Jurkat, Clone E6-1 (cell line): ENCODE measurements at places on chromosomes 2 and 18.

DNA sequence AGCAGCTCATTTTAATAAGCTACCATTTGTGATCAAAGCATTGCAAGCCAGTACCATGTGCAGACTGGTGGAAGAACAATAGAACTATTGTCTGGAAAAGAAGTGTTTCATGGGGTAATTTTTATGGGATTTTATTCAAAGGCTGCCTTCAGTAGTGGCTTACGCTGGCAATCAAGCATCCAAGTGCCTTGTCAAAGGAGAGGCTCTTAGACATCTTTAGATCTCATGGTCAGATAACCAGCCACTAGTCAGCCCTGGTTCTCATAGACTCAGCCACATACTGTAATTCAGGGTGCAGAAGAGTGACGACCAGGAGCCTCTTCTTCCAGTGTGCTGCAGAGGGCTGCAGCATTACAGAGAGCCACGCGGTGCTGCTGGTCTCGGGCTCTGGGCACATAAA is 98.5 kb upstream of the NOSTRIN start:
- no peak for DNase-seq

GRCh38 chr2:233178994-233179847 is 72.3 kb upstream of the ATG16L1 start:
- DNase-seq, result no peak

GRCh38 chr2:80300346-80300745 is 4.2 kb downstream of the LRRTM1 start:
- DNase-seq, result no peak

GRCh38 chr18:69840001-69840400 is 107.7 kb downstream of the CD226 start:
- no peak for DNase-seq

GRCh38 chr2:64049633-64050220 is 30.5 kb upstream of the VPS54 start:
- peak; percentile 84 for DNase-seq

GRCh38 chr18:13141209-13141608 is 77.4 kb upstream of the LDLRAD4 start:
- no peak for DNase-seq

DNA sequence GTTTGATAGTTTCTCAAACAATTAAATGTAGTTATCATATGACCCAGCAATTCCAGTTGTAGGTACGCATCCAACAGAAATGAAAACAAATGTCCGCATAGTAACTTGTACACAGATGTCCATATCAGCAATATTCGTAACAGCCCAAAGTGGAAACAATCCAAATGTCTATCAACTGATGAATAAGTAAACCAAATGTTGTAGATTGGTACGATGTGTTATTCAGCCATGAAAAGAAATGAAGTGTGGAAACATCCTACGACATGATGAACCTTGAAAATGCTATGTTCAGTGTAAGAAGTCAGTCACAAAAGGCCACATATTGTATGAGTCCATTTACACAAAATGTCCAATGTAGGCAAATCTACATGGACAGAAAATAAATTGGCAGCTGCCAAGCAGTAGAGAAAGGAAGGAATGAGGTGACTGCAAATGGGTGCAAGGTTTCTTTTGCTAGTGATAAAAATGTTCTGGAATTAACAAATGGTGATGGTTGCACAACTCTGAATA is 26.9 kb downstream of the GAREM1 start:
- DNase-seq, result no peak

GRCh38 chr2:7539760-7540159 is 622.5 kb downstream of the RNF144A start:
- DNase-seq, result no peak

GRCh38 chr18:54616220-54616848 is 25.3 kb downstream of the DYNAP start:
- peak; percentile 61 for DNase-seq

GRCh38 chr2:109046925-109047508 is 58.0 kb upstream of the EDAR start:
- DNase-seq, result no peak

- no peak for DNase-seq
Measured at GRCh38 chr2:54772531-54772930, 49.1 kb downstream of the EML6 start.

- DNase-seq, result no peak
Measured at GRCh38 chr18:35096677-35097011, 55.4 kb downstream of the MAPRE2 start.

DNA sequence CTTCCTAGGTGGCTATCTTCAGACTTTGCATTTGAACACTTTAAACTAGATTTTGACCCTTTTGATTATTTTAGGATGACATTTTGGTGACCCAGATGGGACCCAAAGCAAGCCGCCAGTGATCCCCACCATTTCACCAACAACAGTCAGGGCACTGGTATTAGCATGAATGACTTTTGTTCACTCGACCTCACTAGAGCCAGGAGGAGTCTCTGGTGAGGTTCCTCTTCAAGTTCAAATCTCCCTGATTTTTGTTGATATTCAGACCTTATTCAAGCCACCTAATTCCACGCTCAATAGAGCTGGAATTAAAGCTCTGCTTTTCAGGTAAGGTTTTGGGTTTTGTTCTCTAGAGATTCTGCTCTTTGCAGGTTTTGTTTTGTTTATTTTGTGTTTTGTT is 202.3 kb downstream of the MREG start:
- no peak for DNase-seq

GRCh38 chr2:222707689-222708273 is 36.3 kb downstream of the MOGAT1 start:
- DNase-seq, result peak; percentile 35

DNA sequence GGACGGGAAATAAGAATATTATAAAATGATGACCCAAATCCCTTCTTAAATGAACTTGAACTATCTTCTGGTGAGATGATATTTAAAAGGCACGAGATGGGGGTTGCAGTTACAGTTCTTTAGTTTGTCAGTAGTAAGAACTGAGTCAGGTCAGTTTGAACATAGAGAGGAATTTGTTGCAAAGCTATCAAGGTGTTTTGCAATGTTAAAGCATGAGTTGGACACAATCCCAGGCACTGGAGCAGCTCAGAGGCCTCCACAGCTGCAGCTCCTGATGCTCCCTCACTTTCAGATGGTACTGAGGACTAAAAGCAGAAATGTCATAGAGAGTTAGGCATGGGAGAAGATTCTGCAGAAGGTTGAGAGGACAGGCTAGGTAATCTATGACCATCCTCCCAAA is 236.0 kb downstream of the BCL2 start:
- DNase-seq, result no peak

GRCh38 chr2:136129601-136130000 is 11.7 kb upstream of the CXCR4 start:
- DNase-seq, result peak; percentile 90

DNA sequence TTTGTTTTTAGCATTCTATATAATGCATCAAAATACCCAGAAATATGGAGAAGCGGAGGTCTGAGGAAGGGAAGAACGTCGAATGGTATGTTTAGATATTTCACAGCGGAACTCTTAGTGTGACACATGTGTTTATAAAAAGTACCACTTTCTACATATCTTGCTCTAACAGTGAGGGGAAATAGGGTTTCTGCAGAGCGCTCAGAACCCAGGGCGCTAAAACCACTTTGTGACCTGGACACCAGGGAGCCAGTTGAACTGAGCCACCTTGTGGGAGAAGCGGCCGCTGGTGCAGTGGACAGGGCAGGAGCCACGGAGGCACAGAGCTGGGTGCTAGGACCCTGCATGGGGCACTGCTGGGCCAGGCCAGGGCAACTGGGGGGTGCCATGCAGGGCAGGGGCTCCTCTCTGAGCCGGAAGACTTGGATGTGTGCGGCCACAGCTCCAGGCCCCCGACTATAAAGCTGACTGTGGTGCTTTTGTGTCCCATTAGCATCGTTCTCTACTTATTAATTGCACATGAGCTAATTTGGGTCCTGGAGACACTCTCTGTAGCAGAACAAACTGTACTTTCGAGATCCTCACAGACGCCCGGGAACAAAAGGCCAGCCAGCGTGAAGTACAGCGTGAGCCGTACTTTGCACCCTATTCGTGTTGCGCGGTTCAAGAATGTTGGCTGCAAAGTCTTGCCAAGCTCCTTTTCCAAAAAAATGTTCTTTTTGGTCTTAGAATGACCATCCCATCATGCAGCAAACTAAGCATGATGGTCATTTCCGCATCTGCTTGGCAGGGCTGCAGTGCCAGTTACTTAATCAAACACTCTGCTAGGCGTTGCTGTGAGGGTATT is 151.9 kb upstream of the ALKAL2 start:
- no peak for DNase-seq

- DNase-seq, result no peak
Measured at GRCh38 chr2:144343145-144343544, 176.8 kb downstream of the ZEB2 start.

GRCh38 chr18:13242797-13243196 is 24.2 kb downstream of the LDLRAD4 start:
- no peak for DNase-seq

- DNase-seq, result no peak
Measured at GRCh38 chr18:59801576-59801975, 98.2 kb upstream of the PMAIP1 start.

DNA sequence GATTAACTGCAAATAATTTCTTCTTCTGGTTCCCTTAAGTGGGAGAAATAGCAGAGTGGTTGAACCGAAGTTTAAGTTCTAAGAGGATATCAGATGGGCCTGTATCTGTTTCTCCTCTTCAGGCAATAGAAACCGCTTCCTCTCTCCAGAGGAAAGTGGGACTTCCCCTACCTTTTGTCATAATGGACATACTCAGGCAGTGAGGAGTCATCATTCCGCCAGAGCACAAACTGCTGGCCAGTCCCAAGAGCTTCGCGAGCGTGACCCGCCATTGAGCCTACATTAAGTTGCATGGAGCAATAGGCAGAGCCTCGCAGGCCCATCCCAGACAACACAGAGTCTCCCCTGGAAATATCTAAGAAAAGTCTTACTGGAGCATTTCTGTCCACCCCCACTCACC is 158.9 kb downstream of the LDLRAD4 start:
- no peak for DNase-seq

GRCh38 chr18:9951022-9951859 is 37.4 kb downstream of the VAPA start:
- DNase-seq, result peak; percentile 62

DNA sequence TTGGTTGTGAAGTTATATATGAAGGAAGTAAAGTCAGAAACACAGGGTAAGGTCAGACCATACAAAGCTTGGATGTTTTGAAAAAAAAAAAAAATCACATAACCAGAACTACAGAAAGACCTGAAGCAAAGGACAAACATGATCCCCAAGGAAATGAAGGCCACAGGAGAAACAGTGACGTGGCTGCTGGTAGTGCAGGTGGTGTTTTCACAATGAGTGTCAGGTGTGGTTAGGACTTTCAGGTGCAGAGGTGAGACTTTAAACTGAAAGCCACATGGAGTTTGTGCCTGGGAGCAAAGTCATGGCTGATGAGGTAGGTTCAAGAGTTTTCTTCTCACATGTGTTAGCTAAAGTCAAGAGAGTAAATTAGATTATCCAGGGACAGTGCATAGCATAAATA is 270.7 kb downstream of the PIEZO2 start:
- DNase-seq, result no peak

- no peak for DNase-seq
Measured at GRCh38 chr18:11260961-11261461, 111.6 kb upstream of the PIEZO2 start.

GRCh38 chr2:177147834-177148445 is 64.7 kb upstream of the HNRNPA3 start:
- no peak for DNase-seq

- DNase-seq, result no peak
Measured at GRCh38 chr2:31166925-31167324, 28.7 kb upstream of the GALNT14 start.

GRCh38 chr2:15945909-15946705 is 5.8 kb downstream of the MYCN start:
- DNase-seq, result no peak
